ENCODE measurements at places on chromosomes 7 and 10.

- no peak for DNase-seq
These were observed 115.3 kb downstream of the DGKI start for GRCh38 chr7:137731436-137731835.

- no peak for DNase-seq
These were observed 522.7 kb upstream of the FZD8 start for GRCh38 chr10:36164556-36165504.

GRCh38 chr10:71773221-71773971 is at the start of gene VSIR:
VSIR (minus strand) TSS chr10:71773520; CDS start chr10:71773439, 81 bp downstream.
- peak; percentile 93 for DNase-seq

GRCh38 chr10:88116971-88117626 is 253.7 kb downstream of the PTEN start:
- no peak for DNase-seq

GRCh38 chr7:77550586-77550985 is 13.5 kb downstream of the PTPN12 start:
- DNase-seq = no peak

DNA sequence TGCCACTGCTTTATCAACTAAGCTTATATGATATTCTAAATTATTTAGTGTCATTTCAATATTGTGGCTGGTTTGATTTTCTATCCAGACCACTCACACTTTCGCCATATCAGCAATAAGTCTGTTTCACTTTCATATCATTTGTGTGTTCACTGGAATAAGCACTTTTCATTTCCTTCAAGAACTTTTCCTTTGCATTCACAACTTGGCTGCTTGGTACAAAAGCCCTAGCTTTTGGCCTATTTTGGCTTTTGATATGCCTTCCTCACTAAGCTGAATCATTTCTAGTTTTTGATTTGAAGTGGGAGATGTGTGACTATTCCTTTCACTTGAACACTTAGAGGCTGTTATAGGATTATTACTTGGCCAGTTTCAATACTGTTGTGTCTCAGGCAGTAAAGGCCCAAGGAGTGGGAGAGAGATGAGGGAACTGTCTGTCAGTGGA is 120.9 kb upstream of the NAMPT start:
- DNase-seq = no peak

GRCh38 chr10:122663516-122664130 is 36.0 kb downstream of the C10orf120 start:
- no peak for DNase-seq

DNA sequence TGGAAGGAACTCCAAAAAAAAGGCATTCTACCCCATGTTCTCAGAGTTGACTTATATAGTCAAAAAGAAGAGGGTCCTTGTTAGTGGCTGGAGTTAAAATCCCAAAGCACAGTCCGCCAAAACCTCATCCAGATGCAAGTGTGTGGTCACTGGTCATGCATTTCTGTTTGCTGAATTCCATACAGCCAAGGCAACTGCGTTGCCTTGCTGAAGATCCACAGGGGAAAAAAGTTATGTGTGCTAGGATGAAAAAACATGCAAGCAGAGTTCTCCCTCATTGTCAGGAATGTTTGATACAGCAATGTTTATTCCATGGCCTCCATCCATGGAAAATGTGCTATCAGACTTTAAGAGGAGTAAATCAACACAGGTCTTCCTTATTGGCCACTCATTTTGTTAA is 213.1 kb downstream of the CREB5 start:
- no peak for DNase-seq

GRCh38 chr7:51246258-51247245 is 70.1 kb downstream of the COBL start:
- DNase-seq = no peak

- no peak for DNase-seq
These were observed 4.4 kb downstream of the PLAU start for GRCh38 chr10:73915206-73915851.

GRCh38 chr10:52900593-52900992 is 128.0 kb upstream of the MBL2 start:
- DNase-seq = no peak

DNA sequence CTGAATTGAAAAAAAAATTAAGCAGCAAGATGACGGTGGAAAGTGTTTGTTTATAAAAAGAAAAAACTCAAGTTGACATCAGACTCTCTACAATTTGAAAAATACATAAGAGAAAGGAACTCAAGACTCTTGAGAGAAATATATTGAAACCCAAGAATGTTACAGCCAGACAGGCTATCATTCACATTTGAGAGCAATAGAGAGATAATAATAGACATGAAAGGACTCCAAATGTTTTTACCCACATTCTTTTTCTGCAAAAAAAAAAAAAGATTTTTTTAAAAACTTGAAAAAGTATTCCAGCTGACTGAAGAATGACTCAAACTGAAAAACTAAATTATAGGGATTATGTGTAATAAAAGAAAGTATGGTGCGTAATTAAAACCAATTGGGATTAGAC is 532.4 kb downstream of the INHBA start:
- DNase-seq = no peak

DNA sequence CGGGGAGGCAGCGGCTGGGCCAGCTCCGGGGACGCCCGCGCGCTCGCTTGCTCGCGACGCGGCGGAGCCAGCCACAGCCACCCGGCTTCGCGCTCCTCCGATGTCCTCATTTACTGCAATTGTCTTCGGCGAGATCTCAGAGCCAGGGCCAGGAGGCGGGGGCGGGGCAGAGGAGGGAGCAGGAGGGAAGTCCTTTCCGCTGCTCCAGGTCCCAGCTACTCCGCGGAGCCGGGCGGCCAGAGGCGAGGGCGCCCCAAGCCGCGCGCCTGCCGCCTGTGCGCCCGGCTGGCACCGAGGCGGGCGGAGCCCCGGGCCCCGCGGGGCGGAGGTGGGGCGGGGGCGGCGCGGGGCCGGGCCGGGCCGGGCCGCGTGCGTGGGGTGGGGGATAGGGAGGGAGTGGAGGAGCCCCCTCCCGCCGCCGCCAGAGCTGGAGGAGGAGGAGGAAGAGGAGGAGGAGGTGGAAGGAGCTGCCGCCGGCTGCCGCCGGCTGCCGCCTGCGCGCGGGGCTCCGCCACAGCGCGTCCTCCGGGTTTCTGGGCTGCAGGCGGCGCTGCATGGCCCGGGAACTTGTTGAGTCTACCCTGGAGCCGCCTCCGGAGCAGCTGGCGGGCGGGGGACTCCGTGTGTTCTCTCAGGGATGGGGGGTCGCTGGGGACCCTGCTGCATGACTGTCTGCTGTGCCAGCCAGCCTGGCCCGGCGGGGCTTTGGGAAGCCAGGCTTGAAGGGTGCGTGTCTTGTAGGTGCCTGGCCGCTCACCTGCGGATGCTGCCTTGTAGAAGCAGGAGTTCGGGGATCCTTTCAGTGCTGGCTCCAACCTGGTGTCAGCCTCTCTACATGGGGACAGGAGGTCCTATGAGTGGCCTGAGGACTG is at the start of gene INSYN2A:
INSYN2A (minus strand) TSS at position 310 of the 872 bp plus-strand sequence. CDS start 20,196 bp downstream, outside the sequence.
- DNase-seq = no peak

All from activated gamma-delta T cell treated with Interleukin-2 at 50 U/mL for 16 hours (primary cell).